ENCODE measurements at places on chromosomes 6 and 20. TPM values are rescaled to one million over a fixed set of nuclear protein-coding genes. Genes with fewer than 3 reads are reported as not detected.

The SLC22A16 gene
- total RNA-seq, result not detected

DNA sequence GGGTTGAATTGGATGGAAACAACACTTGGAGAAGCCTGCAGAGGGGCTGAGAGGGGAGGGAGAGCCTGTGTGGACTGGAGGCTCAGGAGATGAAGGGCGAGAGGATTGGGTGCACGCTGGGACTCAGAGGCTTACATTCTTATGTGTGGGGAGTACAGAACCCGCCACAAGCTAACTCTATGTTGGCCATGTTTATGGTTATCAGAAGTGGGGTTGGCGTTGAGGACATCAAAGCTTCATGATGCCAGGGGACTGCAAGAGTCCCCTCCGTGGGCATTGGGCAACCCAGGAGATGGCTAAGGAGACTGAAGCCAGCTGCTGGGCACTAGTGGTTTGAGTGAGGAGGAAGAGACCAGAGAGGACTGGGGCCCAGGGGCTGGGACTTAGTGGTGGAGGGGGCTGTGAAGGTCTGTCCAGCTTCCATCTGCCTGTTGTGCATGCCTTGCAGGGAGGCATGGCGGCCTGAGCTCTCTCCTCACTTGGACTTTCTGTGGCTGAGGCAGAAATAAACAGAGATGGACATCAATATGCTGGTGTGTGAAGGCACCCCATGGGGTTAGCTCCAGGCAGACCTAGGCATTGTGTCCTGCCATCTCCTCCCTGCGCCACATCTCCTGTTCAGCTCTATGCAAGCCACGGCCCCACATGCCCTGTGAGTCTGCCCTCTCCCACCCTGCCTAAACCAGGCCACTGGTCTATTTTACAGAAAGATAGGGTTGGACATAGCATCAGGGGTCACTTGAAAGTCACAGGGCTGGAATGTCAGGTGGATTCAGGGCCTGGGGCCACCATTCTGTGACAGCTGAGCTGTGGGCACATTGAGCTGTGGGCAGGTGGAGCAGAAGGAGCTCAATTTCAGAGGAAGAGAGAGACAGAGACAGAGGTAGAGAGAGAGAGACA is 61.6 kb downstream of the PHACTR3 start:
- no peak for DNase-seq

DNA sequence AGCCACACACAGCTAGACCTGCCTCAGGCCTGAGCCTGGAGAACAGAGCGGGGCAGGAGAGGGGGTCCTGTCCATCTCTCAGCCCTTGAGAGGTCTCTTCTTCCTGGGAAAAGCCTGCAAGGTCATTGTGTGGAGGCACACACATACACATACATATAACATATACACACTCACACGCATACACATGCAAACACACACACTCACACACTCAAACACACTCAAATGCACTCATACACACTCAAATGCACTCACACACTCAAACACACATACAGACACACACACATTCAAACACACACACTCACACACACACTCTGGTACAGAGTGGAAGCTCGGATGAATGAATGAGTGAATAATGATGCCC is 515 bp downstream of the TLDC2 start:
- no peak for DNase-seq

The UBE2J1 gene
- total RNA-seq, result 13.1 TPM

- no peak for DNase-seq
Observed at GRCh38 chr6:16420337-16420714, 181.9 kb downstream of the GMPR start.

DNA sequence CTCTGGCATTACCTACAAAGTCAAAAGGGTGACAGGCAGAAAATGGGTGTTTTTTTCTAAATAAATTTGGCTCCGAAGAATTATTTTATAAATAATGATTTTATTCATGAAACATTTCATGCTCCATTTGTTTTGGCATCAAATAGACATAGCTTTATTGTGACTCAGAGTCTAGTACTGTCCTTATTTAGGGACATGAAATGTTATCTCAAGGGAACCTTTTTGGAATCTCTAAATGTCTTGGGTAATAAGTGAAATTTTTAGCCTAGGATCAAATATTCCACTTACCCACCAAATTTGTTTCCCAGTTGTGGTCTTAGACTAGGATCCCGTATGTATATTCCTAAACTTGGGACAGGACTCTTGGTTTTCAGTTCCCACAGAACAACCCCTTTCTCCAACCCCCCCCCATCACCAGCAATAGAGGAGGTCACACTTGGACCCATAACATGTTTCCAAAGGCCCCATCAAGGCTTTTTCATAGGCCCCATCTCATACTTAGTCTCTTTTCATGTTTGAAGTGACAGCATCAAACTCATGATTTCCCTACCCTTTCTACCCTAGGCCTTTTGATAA is 81.8 kb downstream of the JAG1 start:
- no peak for DNase-seq

- no peak for DNase-seq
Observed at GRCh38 chr20:8271727-8272126, 139.7 kb downstream of the PLCB1 start.
